ENCODE measurements at places on chromosomes 3 and 15.
A peak's percentile ranks its signal among the peaks of the same experiment; 100 is the strongest.

GRCh38 chr15:65338823-65339222 is 34.3 kb downstream of the RNU5B-1 start:
- DNase-seq: no peak

- no peak for DNase-seq
Measured at GRCh38 chr3:143099210-143099609, 20.4 kb upstream of the CHST2 start.

GRCh38 chr3:105837143-105837740 is 31.6 kb downstream of the CBLB start:
- no peak for DNase-seq

- no peak for DNase-seq
Measured at GRCh38 chr3:89303701-89304100, 196.3 kb downstream of the EPHA3 start.

DNA sequence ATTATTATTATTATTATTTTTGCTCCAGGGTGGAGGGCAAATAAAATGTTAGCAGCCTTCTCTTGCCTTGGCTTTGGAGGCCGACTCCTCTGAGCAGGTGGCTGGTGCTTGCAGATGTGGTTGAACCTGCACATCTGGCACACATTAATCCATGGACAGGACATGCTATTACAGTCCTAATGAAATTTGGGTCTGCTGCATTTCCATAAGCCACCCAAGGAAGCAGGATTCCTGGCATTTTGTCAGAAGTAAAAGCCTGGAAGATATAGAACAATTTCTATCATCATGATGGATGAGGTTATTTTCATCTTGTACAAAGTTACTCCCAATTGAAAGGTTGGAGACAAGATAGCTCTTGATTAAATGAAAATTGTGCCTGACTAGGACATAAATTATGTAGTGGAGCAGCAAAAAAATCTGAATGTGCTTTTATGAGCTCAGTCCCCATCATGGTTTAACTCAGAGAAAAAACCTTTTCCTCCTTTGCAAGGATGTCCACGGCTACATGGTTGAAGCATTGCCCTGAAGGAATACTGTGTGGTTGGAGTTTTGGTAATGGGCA is 130.9 kb upstream of the RGMA start:
- DNase-seq: no peak

- no peak for DNase-seq
Measured at GRCh38 chr15:100713163-100713867, 110.9 kb downstream of the ASB7 start.

GRCh38 chr15:72487070-72487797 is 13.1 kb downstream of the ARIH1 start:
- no peak for DNase-seq

GRCh38 chr3:142149673-142149992 is 289 bp upstream of the TFDP2 start:
- DNase-seq: no peak

- DNase-seq: no peak
Measured at GRCh38 chr3:67447393-67447792, 207.0 kb downstream of the SUCLG2 start.

DNA sequence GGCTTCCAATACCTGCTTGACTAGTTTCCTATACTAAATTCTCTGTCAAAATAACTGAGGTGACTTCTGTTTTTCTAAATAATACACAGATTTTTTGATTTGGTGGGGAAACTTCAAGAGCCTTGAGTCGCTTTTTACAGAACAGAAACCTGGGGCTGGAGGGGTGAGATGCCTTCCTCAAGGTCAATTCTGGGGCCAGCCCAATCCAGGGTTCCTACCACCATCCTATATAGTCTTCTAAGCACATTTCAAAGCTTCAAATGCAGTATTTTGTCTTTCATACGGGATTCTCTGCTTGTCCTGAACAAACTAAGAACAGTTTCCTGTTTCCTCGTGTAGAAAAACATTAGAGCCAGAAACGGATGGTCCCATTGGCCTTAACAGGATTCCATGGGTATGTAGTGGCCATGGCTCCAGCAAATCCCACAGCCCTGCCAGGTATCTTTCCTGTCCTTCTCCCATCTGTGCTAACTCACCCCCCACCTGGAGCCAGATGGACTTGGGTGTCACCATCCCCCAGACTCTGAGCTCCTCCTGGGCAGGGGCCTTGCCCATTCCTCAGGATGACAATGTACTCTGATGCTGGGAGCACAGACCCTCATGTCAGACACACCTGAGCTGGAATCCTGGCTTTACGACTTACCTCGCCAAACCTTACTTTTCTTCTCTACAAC is 146.9 kb downstream of the KLF13 start:
- no peak for DNase-seq

DNA sequence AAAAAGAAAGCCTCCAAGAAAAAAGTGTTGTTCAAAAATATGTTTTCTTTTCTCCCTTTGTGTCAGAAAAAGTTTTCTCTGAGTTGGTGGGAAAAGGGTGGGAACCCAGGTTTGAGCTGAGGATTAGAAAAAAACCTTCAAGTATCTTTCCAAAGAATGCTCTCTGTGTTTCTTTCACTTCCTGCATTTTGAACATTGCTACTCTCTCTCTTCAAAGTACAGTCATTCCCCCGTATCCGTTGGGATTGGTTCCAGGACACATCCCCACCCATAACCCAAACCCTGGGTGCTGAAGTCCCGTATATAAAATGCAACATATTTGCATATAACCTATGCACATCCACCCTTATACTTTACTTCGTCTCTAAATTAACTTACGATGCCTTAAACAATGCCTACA is 139.6 kb downstream of the TMCO5A start:
- DNase-seq: peak; percentile 20

- DNase-seq: no peak
Measured at GRCh38 chr3:54671511-54671910, 256.3 kb downstream of the LRTM1 start.

GRCh38 chr3:197466586-197467399 is 89.0 kb downstream of the BDH1 start:
- DNase-seq: peak; percentile 30

GRCh38 chr3:24020036-24020691 is 75.1 kb downstream of the NR1D2 start:
- no peak for DNase-seq

- DNase-seq: no peak
Measured at GRCh38 chr3:112721231-112721630, 80.3 kb upstream of the CCDC80 start.

- DNase-seq: peak; percentile 88
Measured at GRCh38 chr3:31980530-31981205, 394 bp downstream of the OSBPL10 start.

- no peak for DNase-seq
Measured at GRCh38 chr3:118942671-118943070, 92.0 kb downstream of the IGSF11 start.

- DNase-seq: peak; percentile 30
Measured at GRCh38 chr3:115784739-115785536, 161.6 kb downstream of the GAP43 start.

GRCh38 chr3:143814443-143814889 is 33.8 kb downstream of the SLC9A9 start:
- no peak for DNase-seq

- no peak for DNase-seq
Measured at GRCh38 chr3:21704796-21705195, 46.2 kb downstream of the ZNF385D start.

All from kidney (tissue), 22 donors.